ENCODE measurements at places on chromosomes 11 and 22. TPM values are rescaled to one million over a fixed set of nuclear protein-coding genes. Genes with fewer than 3 reads are reported as not detected.

The CBX7 gene
- total RNA-seq, result 31.5 TPM

- no peak for DNase-seq
Measured at GRCh38 chr11:74009675-74010305, 905 bp upstream of the UCP3 start.

DNA sequence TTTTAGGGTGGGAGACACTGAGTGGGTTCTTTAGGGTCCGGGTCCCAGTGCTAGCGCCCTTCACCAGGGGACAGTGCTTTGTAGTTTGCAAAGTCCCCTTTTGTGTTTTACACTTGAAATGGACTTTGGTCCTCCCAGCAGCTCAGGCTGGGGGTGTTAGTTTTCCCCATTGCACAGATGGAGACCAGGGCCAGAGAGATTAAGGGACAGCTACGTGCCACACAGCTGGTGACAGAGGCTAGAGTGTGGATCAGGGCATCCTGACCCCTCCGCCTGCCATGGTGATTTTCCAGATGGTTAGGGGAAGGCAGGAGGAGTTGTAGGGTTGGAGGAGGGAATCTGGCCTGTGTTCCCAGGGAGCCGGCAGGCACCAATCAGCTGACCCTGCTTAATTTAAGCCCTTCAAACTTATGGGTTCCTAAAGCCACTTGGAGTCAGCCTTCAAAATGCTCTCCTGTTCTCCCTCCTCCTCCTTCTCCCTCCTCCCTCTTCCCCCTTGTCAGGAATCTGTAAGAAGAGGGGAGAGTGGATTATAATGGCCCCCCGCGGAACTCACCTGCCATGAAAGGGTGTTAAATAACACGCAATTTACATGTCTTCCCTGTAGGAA is 22.5 kb upstream of the MPPED1 start:
- no peak for DNase-seq

GRCh38 chr11:128283451-128283850 is 303.9 kb downstream of the ETS1 start:
- DNase-seq, result no peak

DNA sequence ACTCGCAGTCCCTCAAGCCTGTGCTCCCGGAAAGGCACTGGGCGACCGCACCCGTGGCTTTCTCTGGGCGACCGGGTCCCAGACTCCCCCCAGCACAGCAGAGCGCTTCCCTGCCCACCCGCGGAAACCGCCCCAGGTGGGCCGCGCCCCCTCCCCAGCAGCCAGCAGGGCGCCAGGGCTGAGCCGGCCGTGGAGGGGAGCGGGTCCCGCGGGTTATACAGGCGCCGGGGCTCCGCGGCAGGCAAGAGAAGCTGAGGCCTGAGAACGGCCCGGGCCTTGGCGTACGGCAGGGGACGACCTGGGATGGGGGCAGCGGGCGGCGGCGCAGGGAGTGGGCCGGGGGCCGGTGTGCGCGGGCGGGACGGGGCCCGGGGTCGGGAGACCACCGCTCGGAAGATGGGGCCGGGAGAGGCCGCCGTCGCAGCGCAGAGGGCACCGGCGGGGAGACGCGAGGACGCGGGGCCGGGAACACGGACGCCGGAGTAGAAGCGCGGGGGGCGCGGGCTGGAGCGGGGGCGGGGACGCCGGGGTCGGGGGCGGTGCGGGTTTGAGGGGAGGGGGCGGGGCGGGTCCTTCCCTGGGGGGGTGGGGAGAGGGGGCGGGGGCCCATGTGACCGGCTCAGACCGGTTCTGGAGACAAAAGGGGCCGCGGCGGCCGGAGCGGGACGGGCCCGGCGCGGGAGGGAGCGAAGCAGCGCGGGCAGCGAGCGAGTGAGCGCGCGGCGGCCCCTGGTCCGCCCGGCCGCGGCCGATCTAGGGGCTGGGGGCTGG is at the start of gene MDK:
Gene MDK (plus strand): TSS at position 622 of the 771 bp plus-strand sequence. CDS start 389 bp downstream, outside the sequence.
- no peak for DNase-seq

DNA sequence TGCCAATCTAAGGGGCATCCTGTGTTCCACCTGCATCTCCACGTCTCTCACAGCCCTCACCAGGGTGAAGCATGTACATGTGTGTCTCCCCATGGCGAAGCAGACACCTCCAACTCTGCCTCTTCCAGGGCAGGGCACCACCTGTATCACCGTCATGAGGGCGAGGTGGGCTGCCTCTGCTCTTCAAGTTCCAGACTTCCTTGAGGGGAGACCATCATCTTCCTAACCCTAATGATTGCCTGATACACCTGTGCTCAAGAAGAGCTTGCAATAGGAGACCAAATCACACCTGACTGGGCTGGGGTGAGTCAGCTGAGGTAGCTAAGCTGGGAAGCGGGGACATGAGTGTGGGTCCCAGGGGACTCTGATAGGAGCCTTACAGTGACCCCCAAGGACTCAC is 43.7 kb downstream of the GAB4 start:
- no peak for DNase-seq

DNA sequence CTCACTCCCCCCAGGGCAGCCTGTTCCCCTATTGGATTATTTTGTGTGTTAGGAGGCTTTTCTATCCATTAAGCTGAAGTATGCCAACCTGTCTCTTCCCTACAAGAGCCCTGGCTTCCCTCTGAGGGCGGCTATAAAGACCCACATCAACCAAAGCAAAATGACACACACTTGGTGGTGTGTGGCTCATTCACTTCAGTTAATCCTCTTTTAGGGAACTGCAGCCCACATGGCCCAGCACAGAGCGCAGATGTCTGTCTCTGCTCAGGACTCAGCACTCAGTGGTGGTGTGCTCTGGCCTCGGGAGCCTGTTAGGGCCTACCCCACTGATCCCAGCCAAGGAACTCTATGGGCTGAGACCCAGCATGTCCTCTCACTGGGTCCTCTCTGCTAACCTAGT is 32.2 kb upstream of the LRRC10B start:
- no peak for DNase-seq
